ENCODE measurements at places on chromosomes 5 and 9.

DNA sequence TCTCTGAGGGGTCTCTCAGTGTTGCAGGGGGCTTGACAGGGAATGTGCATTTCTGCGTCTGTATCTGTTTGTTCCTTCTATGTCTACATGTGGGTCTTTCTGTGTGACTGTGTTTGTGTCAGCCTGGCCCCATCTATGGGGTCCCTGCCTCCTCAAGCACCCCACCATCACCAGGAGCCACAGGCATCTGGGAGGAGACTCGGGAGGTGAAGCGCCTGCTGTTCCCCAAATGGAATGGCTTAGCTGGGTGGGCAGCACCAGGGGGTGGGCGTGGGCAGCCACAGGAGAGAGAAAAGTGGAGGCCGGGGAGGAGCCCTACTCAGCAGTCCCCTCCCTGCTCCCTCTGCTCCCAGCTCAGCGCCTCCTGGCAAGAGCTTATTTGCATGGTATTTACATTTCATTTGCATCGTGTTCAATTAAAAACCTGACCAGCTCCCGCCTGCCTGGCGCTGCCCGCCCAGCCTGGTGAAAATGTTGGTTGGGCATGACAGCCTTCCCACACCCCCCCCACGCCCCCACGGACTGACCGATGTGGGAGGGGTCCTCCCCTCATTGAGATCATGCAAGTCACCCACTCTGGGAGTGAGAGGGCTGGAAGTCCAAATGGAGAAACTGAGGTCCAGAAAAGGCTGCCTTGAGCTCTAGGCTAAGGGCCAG is 50.5 kb downstream of the CXXC5 start:
- peak; percentile 71 for DNase-seq

GRCh38 chr9:137634016-137634415 is 15.2 kb downstream of the EHMT1 start:
- DNase-seq: no peak

DNA sequence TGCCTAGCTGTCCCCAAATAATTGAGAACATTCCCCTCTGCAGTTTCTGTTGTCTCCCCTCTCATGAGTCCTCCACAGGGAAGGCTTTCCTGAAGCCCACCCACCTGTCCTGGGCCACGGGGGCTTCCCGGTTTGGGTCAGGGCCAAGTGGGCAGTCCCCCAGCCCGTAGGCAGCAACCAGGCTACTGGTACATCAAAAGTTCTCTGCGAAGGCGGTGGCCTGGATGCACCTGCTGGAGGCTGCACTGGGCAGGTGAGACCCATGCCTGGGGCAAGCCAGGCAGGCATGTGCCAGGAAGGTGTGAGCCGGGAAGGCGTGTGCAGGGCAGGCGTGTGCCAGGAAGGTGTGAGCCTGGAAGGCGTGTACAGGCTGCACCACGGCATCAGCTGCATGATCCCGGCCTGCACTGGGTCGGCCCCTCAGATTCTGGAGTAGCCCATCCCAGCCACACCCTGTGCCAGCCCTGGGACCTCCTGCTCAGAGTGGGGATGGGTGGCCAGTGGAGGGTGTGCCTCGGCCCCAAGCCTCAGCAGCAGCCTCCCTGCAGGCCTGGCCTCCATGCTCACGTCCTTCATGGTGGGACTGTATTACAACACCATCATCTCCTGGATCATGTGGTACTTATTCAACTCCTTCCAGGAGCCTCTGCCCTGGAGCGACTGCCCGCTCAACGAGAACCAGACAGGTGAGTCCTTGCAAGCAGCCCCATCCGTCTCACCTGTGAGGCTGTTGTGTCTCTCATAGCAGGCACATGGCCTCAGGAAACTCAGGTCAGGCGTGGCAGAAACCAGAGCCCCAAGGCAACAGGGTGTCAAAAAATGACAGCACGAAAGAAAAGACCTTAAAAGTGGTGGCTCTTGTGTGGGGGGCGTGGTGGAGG is 8.7 kb downstream of the SLC6A19 start:
- no peak for DNase-seq

DNA sequence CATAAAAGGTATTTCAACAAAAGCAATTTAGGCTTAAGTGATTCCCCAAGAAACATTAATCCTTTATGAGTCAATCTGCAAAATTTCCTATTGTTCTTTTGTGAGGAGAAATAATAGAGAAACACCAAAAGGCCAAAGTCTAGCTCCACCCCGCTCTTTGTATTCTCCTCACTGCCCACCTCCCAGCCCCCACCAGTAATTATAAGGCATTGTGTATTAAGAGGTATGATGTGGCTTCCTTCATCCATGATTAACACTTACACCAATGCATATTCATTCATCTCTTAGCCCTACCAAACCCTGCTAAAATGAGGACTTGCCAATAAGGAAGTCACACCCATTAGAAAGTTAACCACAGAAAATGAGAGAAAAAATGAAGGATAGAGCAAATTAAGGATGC is 105.3 kb upstream of the SPATA31D4 start:
- no peak for DNase-seq

DNA sequence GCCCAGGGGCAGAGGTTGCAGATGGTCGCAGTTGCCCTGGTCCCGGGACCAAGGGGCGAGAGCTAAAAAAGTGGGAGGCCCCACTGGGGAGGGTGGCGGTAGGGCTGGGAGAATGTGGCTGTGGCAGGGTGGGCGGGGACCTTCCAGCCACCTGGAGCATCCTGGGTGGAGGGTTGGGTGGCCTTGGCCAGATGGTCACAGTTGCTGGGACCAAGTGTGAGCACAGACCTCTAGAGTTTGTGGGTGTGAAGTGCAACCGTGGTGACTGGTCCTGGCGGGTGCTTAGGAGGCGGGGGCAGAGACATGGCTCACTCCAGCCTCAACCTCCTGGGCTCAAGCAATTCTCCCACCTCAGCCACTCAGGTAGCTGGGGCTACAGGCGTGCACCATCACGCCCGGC is 5.7 kb upstream of the TRAF2 start:
- no peak for DNase-seq

DNA sequence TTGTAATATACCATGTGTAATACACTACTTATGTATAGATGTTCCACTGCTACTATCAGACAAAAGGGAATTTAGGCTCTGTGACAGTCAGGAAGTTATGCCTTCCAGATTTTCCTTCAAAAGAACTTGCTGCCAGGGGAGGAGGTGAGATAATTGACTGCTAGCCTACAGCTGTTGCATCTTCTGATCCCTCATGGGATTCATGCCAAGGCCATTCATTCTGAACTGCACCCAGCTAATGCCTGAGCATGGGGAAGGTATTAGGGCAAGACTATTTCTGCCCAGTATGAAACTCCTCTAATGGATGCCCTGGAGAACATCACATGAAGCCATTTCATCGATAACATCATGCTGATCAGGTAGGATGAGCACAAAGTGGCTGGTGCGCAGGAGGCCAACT is 746.5 kb upstream of the ZNF608 start:
- DNase-seq: peak; percentile 54

DNA sequence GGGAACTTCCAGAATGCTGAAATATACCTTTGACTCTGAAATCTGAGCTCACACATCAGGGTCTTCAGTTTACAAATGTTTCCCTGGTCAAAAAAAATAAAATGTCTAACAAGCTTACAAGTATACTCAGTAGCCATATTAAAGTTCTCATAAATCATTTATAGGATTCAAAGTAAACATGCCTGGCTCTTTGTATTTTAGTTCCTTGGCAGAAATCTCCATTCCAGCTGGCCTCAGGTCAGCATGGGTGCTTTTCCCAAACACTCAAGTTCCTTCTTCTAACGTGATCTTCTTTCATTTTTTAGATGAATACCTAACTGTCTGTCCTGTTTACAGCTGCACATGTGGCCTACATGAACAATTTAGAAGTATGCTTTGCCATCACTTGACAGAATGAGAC is 263.2 kb downstream of the GAS1 start:
- no peak for DNase-seq

GRCh38 chr5:177329883-177330282 is 18.2 kb upstream of the MXD3 start:
- no peak for DNase-seq

GRCh38 chr5:83368319-83368718 is 103.2 kb upstream of the VCAN start:
- DNase-seq: no peak

- DNase-seq: no peak
These were observed 424.8 kb upstream of the SMC2 start for GRCh38 chr9:103669296-103669695.

- peak; percentile 24 for DNase-seq
These were observed 512 bp downstream of the PLK2 start for GRCh38 chr5:58459146-58460001.

- DNase-seq: no peak
These were observed 933 bp downstream of the NEK6 start for GRCh38 chr9:124258607-124259157.

- DNase-seq: no peak
These were observed 488.0 kb downstream of the PRELID2 start for GRCh38 chr5:145347026-145347616.

DNA sequence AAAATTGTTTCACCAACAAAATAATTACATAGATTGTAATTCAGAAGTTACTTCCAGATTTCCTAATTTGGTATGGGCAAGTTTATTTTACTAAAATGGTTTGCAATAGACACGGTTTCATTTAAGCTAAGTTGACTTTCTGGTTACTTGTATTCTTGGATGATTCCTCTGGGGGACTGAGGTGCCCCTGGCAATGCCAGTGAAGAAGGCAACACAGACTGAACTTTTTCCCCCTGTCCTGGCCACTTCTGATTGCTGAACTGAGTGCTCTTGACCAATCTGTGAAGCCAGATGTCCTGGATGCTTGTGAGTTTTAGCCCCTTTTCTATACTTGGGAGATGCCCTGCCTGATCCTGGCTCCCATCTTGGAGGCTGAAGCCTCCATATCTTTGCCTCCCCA is 66.3 kb upstream of the FANCC start:
- DNase-seq: no peak

- no peak for DNase-seq
These were observed 150.2 kb downstream of the ACTBL2 start for GRCh38 chr5:57332361-57332760.

- peak; percentile 2 for DNase-seq
These were observed 14.7 kb upstream of the IRX4 start for GRCh38 chr5:1897386-1897785.

GRCh38 chr9:86046930-86047341 is 52.4 kb downstream of the GOLM1 start:
- no peak for DNase-seq

GRCh38 chr5:147417135-147417813 is 92.6 kb downstream of the DPYSL3 start:
- DNase-seq: no peak

- no peak for DNase-seq
These were observed at the start of gene IFNA2 for GRCh38 chr9:21385131-21385670. IFNA2 (minus strand) TSS chr9:21385398; CDS start chr9:21385329, 69 bp downstream.

DNA sequence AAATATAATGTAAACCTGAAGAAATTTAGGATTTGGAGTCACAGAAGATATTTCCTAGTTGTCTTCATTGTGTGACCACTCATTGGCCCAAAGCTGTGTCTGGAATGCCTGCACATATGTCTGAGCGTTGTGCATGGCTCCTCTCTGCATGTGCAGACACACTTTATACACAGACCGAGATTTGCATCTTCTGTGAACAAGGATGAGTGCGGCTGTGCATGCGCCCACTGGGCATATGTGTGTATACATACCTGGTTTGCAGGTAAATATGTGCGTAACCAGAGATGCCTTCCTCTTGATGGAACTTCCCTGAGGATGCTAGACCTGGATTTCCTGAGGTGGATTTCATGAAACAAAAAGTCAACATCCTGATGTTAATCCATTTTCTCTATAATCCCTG is 19.1 kb downstream of the PHF2 start:
- no peak for DNase-seq

DNA sequence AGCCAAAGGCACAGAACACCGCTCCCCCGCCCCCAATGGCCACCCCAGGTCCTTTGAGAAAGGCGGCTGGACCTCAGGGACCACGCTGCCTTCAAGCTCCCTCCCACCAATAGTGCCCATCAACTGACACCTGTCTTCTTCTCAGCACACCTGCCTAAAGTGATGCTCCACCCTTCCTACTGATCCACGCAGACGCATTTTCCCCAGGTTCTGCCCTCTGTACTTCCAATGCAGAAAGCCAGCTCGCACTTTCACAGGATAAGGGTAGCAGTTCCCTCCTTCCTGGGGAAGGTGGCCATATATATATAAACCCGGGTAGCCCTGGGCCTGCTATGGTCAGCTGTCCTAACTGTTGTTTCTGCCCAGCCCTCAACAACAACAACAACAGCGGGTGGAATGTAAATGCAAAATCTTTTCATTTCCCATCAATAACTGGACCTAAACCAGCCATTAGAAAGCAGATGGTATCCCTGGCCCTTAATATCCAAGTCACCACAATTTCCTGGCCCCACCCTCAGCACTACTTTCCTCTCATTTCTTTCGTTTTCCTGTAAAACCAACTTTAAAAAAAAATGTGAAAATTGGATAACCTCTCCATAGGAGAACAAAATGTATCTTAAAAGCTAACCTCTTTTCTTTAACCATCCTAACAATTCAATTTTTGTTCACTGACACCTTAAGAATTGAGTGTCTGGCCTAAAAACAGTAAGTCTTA is 1.7 kb downstream of the GOLM1 start:
- no peak for DNase-seq

DNA sequence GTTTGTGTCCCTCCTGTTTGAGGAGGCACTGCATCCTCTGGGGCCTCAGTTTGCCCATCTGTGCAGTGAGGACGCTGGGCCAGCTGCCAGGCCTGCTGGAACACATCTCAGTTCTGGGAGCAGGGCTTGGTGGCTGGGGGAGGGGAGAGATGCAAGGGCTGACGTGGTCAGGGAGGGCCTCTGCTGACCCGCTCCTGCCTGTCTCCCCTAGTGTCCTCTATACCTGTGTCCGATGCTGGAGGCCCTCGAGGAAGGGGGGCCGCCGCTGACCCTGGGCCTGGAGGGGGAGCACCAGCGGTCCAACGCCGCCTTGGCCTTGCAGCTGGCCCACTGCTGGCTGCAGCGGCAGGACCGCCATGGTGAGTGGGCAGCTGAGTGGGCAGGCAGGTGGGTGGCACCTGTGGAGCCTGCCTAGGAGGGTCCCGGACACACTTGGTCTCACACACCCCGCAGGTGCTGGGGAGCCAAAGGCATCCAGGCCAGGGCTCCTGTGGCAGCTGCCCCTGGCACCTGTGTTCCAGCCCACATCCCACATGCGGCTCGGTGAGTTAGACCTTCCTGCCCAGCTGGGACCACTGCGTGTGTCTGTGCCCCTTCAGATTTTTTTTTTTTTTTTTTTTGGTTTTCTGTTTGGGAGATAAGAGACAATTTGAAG is 5.8 kb downstream of the FPGS start:
- DNase-seq: no peak

DNA sequence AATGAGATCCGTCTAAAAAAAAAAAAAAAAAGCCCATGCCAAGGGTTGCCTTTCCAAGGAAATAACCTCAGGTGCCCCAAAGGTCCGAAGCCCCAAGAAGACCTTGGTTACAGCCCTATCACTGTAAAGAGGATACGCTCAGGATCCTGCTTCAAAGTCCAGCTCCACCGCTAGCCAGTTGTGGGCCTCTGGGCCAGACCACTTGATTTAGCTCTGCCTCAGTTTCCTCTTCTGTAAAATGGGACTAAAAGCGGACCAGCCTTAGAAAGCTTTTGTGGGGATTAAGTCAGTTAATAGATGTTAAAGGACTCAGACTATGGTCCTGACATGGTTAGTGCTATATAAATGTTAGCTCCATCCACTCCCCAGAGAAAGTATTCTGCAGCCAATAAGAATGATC is 48.7 kb upstream of the ORM1 start:
- no peak for DNase-seq
